ENCODE measurements at places on chromosomes 16 and 17. TPM values are rescaled to one million over a fixed set of nuclear protein-coding genes. Genes with fewer than 3 reads are reported as not detected.

SNRNP25 gene
- 70.3 TPM for total RNA-seq

GRCh38 chr16:67077871-67078270 is 31.9 kb upstream of the PHAF1 start:
- DNase-seq: no peak

KIF2B gene
- total RNA-seq: not detected

- DNase-seq: no peak
Observed at GRCh38 chr17:1605681-1606351, 22.8 kb downstream of the SLC43A2 start.

CCL17 gene
- not detected for total RNA-seq

DNA sequence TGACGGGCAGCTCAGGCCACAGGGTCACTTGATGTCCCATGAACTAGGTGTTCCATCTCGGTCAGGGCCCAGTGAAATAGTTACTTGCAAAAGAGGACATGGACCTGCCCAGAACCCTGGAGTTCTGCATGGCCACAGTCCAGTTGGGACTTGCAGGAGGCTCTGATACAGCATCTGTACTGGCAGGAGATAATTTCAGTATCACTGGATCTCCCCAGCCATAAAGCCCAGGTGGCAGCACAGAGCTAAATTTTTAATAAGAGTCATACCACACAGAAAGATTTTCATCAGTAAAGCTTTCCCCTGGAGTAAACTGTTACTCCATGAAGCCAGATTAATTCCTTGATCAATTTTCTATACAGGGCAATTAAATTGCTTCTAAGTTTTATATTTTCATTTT is 18.0 kb upstream of the SLC16A5 start:
- no peak for DNase-seq

- DNase-seq: no peak
Observed at GRCh38 chr16:27341549-27341948, 27.8 kb downstream of the IL4R start.

CRYBA1 gene
- not detected for total RNA-seq

Measured in cardiac muscle cell (in vitro differentiated cells and primary cell).